Muscle of arm (tissue), 14 donors: ENCODE measurements at places on chromosomes 4 and X.

DNA sequence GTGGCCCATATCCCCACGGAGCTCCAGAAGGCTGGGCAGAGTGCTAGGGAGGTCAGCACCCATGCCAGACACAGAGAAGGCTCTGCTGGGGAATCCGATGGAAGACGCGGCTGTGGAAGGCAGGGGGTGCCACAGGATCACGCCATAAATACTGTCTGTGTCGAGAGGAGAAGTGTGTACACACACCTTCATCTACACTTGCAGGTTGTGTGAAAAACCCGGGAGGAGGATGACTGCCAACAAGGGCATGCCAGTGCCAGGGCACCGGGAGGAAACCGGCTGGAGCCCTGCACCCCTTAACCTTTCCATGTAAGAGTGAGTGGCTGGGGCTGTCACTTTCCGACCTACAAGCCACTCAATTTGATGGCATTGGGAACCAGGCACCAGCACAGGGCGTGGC is 31.2 kb downstream of the LETM1 start:
- no peak for DNase-seq

GRCh38 chr4:183635741-183636140 is 23.2 kb downstream of the RWDD4 start:
- DNase-seq = no peak

GRCh38 chr4:66949419-66949818 is 595.9 kb downstream of the CENPC start:
- no peak for DNase-seq

DNA sequence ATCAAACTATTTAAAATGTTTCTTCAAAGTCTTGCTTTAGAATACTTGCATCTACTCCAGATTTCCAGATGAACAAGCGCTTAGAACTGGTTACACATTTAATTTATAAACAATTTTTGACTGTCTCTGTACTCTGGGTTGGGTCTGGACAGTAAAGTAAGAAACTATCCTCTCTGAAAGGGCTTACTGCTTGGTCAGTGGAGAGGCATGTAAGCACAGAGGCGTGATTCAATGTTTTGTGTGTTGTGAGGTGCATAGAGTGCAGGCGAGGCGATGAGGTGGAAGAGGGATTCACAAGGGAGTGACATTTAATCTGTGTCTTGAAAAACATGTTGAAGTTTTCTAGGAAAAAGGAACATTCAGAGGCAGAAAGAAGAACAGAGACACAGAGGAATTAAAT is 231.4 kb downstream of the VEGFC start:
- no peak for DNase-seq
